SK-N-MC (cell line): ENCODE measurements at places on chromosomes 2 and 18.

- no peak for DNase-seq
Measured at GRCh38 chr2:186862869-186863709, 14.1 kb upstream of the ZSWIM2 start.

DNA sequence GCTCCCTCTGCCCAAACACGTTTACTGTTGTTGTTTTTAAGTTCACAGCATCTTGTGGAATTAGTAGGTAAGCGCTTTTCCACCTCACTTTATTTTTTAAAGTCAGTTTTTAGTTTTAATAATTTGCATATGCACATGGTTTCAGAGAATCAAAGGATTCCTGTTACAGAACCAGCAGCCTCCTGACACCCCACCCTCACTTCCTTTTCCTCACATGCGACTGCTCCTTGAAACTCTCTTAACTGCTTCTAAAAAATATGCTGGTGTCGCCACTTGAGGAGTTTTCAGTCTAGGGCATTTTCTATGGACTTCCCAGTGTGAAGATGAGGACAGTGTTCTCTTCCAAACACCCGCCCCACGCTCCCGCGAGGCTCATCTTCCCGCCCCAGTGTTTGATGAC, 14.4 kb downstream of the TMEM37 start:
- no peak for DNase-seq

DNA sequence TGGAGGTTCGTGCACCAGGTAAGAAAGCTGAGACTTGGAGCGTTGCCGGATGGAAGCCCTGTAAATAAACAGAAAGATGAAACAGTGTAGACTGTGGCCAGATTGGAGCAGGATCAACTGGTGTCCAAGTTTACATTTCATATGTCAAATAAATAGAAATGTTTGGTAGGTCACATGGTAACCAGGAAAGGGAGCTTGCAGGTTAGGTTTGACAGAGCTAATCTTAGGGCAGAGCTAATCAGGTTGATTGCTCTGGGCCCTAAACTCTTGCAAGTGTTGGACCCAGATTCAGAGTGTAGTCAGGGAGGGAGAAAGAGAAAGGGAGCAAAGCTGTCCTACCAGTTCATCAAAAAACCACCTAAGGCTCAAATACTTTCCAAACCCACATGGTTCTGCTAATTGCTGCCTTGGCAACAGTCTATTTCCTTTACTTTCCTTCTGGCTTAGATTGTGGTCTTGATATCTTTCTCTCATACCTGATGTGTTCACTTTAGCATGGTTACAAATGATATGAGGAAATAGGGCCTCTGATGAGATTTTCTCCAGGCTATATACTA, 63.2 kb downstream of the G6PC2 start:
- DNase-seq, result no peak

DNA sequence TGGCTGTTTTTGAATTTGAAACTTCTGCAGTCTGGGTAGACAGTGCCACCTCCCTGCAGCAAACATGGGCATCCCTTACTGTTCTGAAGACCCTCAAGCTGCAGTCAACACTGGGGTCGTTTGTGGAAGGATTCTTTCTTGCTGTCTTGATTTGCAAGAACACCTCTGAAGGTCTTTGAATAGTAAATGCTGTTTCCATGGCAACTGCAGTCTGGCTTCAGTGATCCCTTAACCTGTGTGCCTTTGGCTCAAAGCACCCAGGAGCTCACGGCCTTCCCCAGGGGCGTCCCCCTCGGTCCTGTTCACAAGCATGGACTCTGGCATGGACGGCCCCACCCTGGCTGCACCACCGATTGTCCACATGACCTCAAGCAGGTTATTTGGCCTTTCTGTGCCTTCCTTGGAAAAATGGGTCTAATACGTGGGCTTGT, 38.3 kb downstream of the LRRFIP1 start:
- DNase-seq, result no peak

GRCh38 chr18:76486038-76486437, 9.0 kb downstream of the ZNF516 start:
- no peak for DNase-seq

- no peak for DNase-seq
Measured at GRCh38 chr18:8771930-8772329, 66.6 kb downstream of the MTCL1 start.

- no peak for DNase-seq
Measured at GRCh38 chr2:12515871-12516270, 200.9 kb upstream of the TRIB2 start.

GRCh38 chr18:76459687-76460350, 35.2 kb downstream of the ZNF516 start:
- no peak for DNase-seq

GRCh38 chr18:77316641-77317040, 67.0 kb downstream of the GALR1 start:
- no peak for DNase-seq

GRCh38 chr18:37362158-37362890, 203.3 kb downstream of the CELF4 start:
- no peak for DNase-seq

DNA sequence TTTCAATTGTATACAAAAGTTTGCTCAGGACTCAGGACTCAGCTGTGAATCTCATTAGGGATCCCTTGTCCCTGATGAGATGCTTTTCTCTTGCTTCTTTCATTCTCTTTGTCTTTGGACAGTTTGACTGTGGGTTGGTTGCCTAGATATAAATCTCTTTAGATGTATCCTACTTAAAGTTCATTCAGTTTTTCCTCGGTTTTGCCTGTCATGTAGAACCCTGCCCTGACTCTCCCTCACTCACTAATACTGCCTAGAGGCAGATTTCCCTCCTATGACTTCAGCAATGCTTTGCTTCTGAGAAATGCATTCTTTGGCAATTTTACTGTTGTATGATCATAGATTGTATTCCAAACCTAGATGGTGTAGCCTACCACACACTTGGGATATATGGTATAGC, 421.4 kb upstream of the TCF4 start:
- DNase-seq, result no peak

GRCh38 chr18:36335476-36336279, 38.2 kb downstream of the FHOD3 start:
- no peak for DNase-seq

DNA sequence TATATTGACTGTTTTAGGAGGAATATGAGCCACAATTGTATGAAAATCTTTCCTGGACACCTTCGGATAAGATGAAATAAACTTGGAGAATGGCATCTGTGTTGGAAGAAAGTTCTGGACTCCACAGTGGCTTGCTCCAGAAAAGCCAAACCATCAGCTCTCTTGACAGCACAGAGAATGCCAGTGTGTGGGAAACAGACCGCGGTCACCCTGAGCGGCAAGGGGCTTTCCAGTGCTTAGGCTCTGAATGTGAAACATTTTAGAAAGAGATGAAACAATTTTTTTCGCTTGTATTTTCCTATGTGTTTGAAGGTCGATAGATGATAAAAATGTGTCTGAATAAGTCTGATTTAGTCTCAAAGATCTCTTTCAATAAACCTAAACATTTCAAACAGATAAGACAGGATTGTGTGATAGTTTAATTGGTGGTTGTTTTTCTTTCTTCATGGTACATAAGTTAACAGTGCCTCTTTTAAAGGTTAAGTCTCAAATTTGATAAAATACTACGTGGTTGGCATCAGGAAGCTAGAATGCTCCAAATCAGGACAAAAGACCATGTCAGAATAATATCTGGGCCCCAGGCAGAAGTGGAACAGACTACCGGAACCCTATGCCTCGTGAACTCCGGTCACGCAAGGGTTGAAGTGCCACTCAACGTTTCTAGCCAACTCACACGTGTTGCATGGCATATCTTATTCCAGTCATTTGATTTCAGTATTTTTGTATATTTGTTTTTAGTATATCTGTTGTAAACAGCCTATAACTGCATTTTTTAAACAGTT, 28.9 kb downstream of the PTGR3 start:
- no peak for DNase-seq

GRCh38 chr2:231030725-231031124, 6.6 kb upstream of the C2orf72 start:
- DNase-seq, result no peak

GRCh38 chr18:68699043-68699442, 15.9 kb downstream of the TMX3 start:
- peak; percentile 76 for DNase-seq

GRCh38 chr2:117737846-117738245, 76.6 kb upstream of the DDX18 start:
- DNase-seq, result no peak

- no peak for DNase-seq
Measured at GRCh38 chr2:85806358-85807118, 52.7 kb downstream of the ATOH8 start.
